Diencephalon (tissue), 1 donor: ENCODE measurements at places on chromosomes 4 and X. TPM values are rescaled to one million over a fixed set of nuclear protein-coding genes. Genes with fewer than 3 reads are reported as not detected.

MSANTD1 gene
- 15.7 TPM for total RNA-seq

LAMTOR3 gene
- total RNA-seq = 72.2 TPM

RS1 gene
- total RNA-seq = not detected

FAT4 gene
- 35.3 TPM for total RNA-seq

STEEP1 gene
- 35.3 TPM for total RNA-seq

SPANXA1 gene
- total RNA-seq = not detected

FATE1 gene
- total RNA-seq = not detected

ZNF157 gene
- 5.1 TPM for total RNA-seq

MAGEE1 gene
- total RNA-seq = 27.5 TPM

AWAT2 gene
- not detected for total RNA-seq

CXCL13 gene
- total RNA-seq = not detected

ITM2A gene
- 84.7 TPM for total RNA-seq

CXCR3 gene
- not detected for total RNA-seq

APELA gene
- total RNA-seq = not detected

TAF7L gene
- total RNA-seq = 0.46 TPM

NEIL3 gene
- 8.5 TPM for total RNA-seq

HSFX3 gene
- not detected for total RNA-seq

TKTL2 gene
- 0.46 TPM for total RNA-seq

GCNA gene
- 2.8 TPM for total RNA-seq

ARMCX2 gene
- total RNA-seq = 67.6 TPM

STARD8 gene
- 3.2 TPM for total RNA-seq

TMEM31 gene
- total RNA-seq = not detected

DEFB131A gene
- total RNA-seq = not detected

GUCY1B1 gene
- 115 TPM for total RNA-seq

FAM47E gene
- 17.5 TPM for total RNA-seq
